ENCODE measurements at places on chromosomes 7 and 10. TPM values are rescaled to one million over a fixed set of nuclear protein-coding genes. Genes with fewer than 3 reads are reported as not detected.

FAM13C gene
- 24.3 TPM for total RNA-seq

AZGP1 gene
- total RNA-seq, result not detected

DNAH11 gene
- total RNA-seq, result 1.1 TPM

MYOF gene
- total RNA-seq, result 3.6 TPM

ARMH3 gene
- total RNA-seq, result 25.1 TPM

NRCAM gene
- 112 TPM for total RNA-seq

LRRC61 gene
- total RNA-seq, result 11.7 TPM

MALRD1 gene
- 3.6 TPM for total RNA-seq

HECTD2 gene
- total RNA-seq, result 80.8 TPM
